ENCODE measurements at places on chromosomes 2 and 18.

DNA sequence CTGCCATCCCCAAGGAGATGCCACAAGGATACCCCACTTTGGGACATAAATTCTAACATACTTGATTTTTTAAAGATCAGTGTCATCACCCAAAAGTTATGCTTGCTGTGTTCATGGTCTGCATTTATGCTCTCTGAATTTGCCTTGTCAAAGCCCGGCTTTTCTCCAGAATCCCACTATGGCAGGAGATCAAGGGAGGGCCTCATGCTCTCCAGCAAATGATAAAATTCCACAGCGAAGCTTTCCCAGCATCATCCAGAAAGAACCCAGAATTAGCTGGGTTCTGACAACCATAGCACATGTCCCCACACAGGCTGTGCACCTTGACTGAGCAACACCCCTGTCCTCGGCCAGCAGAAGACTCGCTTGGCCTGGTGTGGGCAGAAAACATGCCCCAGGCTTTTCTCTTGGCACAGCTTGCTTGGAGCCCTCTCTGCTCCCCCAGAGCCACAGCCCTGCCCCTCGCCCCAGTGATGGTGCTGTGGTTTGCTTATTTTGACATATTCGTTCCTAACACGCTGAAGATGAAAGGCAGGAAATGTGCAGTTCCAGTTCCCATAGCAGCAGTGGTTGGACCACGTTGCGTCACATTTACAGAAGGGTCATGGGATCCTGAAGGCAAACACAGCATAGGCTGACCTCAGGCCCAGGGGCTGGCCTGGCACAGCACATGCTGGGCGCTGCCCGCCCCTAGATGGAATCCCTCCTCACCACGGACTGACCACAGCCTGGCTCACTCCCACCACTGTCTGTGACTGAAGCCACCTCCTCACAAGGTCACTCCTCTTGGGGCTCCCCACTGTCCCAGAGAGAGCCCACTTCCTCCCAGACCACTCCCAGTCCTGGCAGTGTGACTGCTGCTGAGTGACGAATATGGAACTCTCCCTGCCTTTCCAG lies 14.1 kb upstream of the CHRNA1 start:
- no peaks in the 10 kb centered on the region for H3K36me3 ChIP-seq
- peaks cover 22% of the 10 kb centered on the region for H3K4me1 ChIP-seq
- no peaks in the 10 kb centered on the region for H3K27me3 ChIP-seq
- H3K27ac ChIP-seq = peak overlapping the region; percentile 62
- peak overlapping the region; percentile 5 for H3K4me3 ChIP-seq

DNA sequence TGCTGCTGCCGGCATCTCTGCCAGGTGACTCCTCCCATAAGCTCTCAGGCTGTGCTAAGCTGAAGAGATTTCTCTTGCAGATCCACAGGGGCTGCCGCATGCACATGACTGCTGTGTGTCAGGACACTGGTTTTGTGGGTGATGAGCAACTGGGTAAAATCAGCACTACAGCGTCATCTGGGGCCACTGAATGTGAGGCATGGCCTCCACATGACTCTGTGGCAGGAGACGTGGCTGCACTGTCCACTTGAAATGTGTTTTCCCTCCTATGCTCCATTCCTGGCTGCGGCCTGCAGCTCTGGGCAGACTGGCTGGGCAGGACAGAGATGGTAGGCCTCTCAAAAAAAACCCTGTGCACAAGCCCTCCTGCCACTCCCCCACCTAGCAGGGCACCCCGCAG lies 63.6 kb downstream of the MARCO start:
- H3K27ac ChIP-seq = no peak overlapping the region
- no peaks in the 10 kb centered on the region for H3K4me1 ChIP-seq
- H3K27me3 ChIP-seq = no peaks in the 10 kb centered on the region
- no peaks in the 10 kb centered on the region for H3K36me3 ChIP-seq
- no peak overlapping the region for H3K4me3 ChIP-seq

GRCh38 chr2:241992753-241993152 lies 123.2 kb downstream of the RTP5 start:
- no peak overlapping the region for H3K4me3 ChIP-seq
- no peak overlapping the region for H3K27ac ChIP-seq
- DNase-seq = no peak

DNA sequence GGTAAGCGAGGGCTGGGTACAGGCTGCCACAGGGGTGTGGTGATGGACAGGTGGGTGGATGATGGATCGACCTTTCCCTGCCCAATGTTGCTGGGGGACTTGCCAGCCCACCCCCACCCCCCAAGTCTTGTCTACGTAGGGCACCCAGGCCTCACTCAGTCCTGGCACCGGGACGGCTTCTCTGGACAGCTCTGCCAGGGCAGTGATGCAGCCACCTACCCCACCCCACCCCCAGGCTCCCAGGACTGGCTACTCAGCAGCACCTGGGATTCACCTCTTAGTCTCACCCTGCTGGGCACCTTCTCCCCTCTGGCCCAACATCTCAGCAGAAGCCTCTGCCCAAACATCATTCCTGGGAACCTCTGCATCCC lies 55.7 kb downstream of the ANKMY1 start:
- no peak for DNase-seq
- H3K36me3 ChIP-seq = peaks cover 15% of the 10 kb centered on the region
- no peaks in the 10 kb centered on the region for H3K4me1 ChIP-seq
- no peak overlapping the region for H3K27ac ChIP-seq
- no peaks in the 10 kb centered on the region for H3K27me3 ChIP-seq

- H3K27me3 ChIP-seq = no peaks in the 10 kb centered on the region
- no peak overlapping the region for H3K4me3 ChIP-seq
- H3K27ac ChIP-seq = no peak overlapping the region
Observed at GRCh38 chr2:98570356-98570755, 38.0 kb downstream of the COA5 start.

- no peaks in the 10 kb centered on the region for H3K4me1 ChIP-seq
- no peak overlapping the region for H3K27ac ChIP-seq
- no peak for DNase-seq
- no peak overlapping the region for H3K4me3 ChIP-seq
- H3K27me3 ChIP-seq = no peaks in the 10 kb centered on the region
Observed at GRCh38 chr2:213002383-213002782, 149.0 kb downstream of the IKZF2 start.

GRCh38 chr2:239588451-239589269 lies 187.8 kb upstream of the HDAC4 start:
- no peaks in the 10 kb centered on the region for H3K4me1 ChIP-seq
- H3K27me3 ChIP-seq = no peaks in the 10 kb centered on the region
- H3K4me3 ChIP-seq = no peak overlapping the region
- no peaks in the 10 kb centered on the region for H3K36me3 ChIP-seq
- no peak for DNase-seq

GRCh38 chr18:12543697-12544096 lies 114.2 kb downstream of the SPIRE1 start:
- H3K27ac ChIP-seq = no peak overlapping the region
- H3K4me1 ChIP-seq = no peaks in the 10 kb centered on the region
- no peak for DNase-seq

GRCh38 chr2:237244976-237245646 lies 159.4 kb downstream of the COPS8 start:
- no peak for DNase-seq
- no peaks in the 10 kb centered on the region for H3K36me3 ChIP-seq

DNA sequence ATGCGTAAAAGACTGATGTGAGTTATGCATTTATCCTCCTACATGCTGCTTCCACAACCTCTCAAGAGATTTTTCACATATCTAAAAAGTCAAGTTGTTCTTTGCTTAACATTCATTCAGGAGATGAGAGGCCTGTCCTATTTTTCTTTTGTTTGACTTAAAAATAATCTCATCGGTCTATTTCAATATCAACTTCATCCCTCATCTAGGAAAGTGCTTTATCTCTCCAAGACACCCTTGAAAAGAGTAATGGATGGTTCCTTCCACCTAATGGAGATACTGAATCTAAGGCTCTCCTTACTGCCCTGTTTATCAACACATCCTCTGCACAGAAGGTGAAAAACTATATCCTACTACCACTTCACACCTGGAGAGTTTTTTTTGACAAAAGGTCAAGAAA lies 2.4 kb downstream of the NFE2L2 start:
- H3K27ac ChIP-seq = peak overlapping the region; percentile 99
- H3K36me3 ChIP-seq = peaks cover 3% of the 10 kb centered on the region
- no peaks in the 10 kb centered on the region for H3K27me3 ChIP-seq
- peaks cover 20% of the 10 kb centered on the region for H3K4me1 ChIP-seq

DNA sequence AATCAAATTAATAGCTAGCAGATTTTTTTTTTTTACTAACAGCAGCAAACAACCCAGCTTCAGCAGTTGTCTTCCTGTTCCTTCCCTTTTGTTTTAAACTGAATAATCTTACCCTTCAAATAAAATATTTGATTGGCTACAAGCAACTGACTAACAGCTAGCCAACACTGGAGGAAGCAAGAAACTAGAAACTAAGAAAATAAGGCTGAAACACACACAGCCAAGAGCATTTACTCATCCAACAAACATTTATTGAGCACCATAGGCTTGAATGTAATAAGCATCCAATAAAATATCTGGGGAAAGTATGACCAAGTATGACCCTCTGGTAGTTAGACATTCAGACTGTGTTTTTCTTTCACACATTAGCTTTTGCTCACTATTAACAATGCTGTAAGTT lies 189.2 kb downstream of the CD226 start:
- H3K4me3 ChIP-seq = no peak overlapping the region
- no peak for DNase-seq
- no peaks in the 10 kb centered on the region for H3K36me3 ChIP-seq
- peaks cover 8% of the 10 kb centered on the region for H3K4me1 ChIP-seq

- no peaks in the 10 kb centered on the region for H3K27me3 ChIP-seq
- H3K4me1 ChIP-seq = no peaks in the 10 kb centered on the region
- DNase-seq = no peak
- H3K4me3 ChIP-seq = no peak overlapping the region
- H3K36me3 ChIP-seq = no peaks in the 10 kb centered on the region
Observed at GRCh38 chr2:990970-991369, 40.3 kb downstream of the SNTG2 start.

DNA sequence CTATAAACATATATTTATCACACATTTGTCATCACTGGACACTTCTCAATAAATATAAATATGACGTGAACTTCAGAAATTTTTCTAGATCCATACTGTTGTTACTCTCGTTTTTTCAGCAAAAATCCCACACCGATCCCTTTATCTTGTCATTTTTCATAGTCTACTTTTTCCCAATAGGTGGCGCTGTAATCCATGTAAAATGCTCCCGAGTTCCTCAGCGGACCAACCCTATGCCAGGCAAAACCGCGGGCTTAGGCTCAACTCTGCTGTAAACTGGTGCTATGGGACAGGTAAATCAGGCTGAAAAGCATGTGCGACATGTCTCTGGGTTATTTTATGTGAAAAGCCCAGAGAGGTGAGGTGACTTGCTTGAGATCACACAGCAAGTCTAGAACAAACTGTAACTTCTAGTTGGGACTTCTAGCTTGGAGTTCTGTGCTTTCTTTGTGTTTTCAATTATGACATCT lies 104.0 kb downstream of the COBLL1 start:
- no peak for DNase-seq
- H3K27ac ChIP-seq = no peak overlapping the region
- no peak overlapping the region for H3K4me3 ChIP-seq
- H3K36me3 ChIP-seq = no peaks in the 10 kb centered on the region
- H3K27me3 ChIP-seq = no peaks in the 10 kb centered on the region
- H3K4me1 ChIP-seq = no peaks in the 10 kb centered on the region

- no peaks in the 10 kb centered on the region for H3K36me3 ChIP-seq
- H3K27ac ChIP-seq = no peak overlapping the region
- H3K4me3 ChIP-seq = no peak overlapping the region
Observed at GRCh38 chr2:129067953-129068352, 749.3 kb upstream of the HS6ST1 start.

DNA sequence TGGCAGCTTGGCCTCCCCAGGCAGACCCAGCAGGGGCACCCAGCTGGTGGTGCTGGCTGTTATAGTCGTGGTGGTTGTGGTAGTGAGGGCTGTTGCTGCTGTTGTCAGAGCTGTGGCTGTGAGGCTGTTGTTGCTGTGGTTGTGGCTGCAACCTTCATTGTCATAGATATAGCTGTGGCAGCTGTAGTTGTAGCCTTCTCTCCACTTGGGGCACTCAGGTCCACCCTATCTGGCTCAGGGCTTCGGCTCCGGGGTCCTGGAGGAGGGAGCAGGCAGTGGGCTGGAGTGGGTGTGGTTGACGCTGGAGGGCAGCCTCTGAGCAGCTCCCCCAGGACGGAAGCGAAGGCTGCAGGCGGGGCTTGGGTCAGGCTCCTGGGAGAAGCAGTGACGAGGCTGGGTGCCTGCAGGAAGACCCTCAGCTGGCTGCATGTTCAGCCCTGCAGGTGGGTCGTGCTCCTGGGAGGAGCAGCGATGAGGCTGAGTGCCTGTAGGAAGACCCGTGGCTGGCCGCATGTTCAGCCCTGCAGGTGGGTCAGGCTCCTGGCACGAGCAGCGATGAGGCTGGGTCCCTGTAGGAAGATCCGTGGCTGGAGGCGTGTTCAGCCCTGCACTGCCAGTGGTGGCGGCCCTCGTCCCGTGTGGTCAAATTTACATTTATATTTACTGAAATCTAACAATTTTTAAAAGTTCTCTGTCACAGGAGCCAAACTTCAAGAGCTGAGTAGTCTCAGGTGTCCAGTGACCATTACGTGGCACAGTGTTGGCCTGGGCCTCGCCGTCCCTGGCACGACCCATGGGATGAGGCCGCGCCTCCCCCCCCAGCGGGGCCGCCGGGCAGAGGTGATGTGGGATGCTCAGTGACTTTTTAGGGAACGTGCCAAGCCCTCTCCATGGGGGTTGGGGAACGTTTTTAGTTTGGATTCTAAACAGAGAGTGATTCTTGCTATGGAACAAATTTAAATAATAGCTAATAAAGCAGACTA lies 79.2 kb upstream of the PXDN start:
- no peak overlapping the region for H3K27ac ChIP-seq
- no peak for DNase-seq
- no peaks in the 10 kb centered on the region for H3K36me3 ChIP-seq
- no peaks in the 10 kb centered on the region for H3K4me1 ChIP-seq
- no peaks in the 10 kb centered on the region for H3K27me3 ChIP-seq

DNA sequence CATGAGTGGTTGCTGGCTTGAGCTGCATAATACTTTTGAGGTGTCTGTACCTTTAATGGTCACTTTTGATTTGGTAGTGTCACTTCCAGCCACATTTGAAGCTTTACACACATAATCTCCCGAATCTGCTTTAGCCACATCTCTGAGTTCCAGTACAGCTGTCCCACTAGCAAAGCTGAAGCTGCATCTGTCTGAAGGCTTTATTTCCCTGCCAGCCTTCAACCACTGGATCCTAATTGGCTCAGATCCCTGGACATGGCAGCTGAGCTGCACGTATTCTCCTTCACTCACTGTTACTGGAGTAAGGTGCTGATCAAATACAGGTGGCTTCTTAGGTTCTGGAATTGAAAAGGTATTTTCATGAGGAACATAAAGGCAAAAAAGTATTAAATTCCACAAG lies 99.7 kb downstream of the TTN start:
- H3K27ac ChIP-seq = no peak overlapping the region
- no peaks in the 10 kb centered on the region for H3K36me3 ChIP-seq
- H3K4me1 ChIP-seq = no peaks in the 10 kb centered on the region
- DNase-seq = no peak
- H3K4me3 ChIP-seq = no peak overlapping the region
